ENCODE measurements at places on chromosomes 2 and 18.

GRCh38 chr2:62163106-62163831 lies 32.6 kb upstream of the B3GNT2 start:
- no peak for DNase-seq

DNA sequence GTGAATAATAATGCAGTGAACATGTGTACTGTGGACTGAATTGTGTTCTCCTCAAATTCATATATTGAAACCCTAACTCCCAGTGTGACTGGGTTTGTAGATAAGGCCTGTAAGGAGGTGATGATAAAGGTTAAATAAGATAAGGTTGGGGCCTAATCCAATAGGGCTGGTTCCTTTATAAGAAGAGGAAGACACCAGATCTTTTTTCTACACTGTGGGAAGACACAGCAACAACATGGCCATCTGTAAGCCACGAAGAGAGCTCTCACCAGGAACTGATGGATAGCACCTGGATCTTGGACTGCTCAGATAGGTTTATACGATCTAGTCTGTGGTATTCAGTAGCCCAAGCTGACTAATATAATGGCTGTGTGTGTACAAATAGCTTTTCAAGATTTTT lies 66.8 kb downstream of the BMPR2 start:
- DNase-seq: no peak

DNA sequence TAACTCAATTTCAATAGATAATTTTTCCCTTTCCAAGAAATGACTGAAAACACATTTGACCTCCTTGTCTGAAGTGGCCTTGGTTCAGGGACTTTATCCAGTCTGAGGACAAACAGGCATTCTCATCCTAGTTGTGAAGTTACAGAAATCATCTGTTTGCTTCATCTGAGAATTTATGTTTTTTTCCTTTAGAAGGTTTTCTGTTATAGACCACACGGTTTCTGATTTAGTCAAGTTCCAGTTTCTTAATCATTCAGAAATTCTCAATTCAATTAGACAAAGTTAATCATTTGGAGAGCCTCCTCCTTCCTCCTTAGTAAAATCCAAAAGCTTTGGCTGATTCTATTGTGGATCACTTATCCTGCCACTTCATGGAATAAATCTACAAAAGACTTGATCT lies 60.9 kb downstream of the ICOS start:
- no peak for DNase-seq

DNA sequence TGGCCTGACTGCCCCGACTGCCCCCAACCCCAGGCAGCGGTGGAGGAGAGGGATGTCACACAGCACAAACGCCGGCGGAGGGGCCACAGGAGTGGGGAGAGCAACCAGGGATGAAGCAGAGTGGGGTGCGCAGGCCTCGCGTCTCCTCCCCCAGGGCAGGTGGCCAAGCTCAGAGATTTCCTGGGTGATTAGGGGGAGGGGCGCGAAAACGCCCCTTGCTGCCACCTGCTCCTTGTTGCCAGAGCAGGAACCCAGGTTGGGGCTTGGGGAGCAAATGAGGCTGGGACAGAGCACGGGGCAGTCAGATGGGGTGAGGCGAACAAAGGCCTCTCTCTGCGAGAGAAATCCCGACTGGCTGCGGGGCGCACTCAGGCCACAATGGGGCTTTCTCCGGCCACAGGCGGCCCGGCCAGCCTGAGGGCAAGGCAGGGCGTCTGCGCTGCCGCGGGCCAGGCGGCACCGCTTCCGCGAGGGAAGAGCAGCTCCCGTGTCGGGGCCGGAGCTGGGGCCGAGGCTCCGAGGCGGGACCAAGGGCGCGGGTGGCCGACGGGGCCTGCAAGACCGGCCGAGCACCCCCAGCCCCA lies 11.5 kb downstream of the TEX44 start:
- DNase-seq: no peak

- no peak for DNase-seq
Measured at GRCh38 chr2:207662203-207662602, 37.0 kb upstream of the METTL21A start.

- no peak for DNase-seq
Measured at GRCh38 chr2:155633060-155633839, 699.3 kb downstream of the NR4A2 start.

DNA sequence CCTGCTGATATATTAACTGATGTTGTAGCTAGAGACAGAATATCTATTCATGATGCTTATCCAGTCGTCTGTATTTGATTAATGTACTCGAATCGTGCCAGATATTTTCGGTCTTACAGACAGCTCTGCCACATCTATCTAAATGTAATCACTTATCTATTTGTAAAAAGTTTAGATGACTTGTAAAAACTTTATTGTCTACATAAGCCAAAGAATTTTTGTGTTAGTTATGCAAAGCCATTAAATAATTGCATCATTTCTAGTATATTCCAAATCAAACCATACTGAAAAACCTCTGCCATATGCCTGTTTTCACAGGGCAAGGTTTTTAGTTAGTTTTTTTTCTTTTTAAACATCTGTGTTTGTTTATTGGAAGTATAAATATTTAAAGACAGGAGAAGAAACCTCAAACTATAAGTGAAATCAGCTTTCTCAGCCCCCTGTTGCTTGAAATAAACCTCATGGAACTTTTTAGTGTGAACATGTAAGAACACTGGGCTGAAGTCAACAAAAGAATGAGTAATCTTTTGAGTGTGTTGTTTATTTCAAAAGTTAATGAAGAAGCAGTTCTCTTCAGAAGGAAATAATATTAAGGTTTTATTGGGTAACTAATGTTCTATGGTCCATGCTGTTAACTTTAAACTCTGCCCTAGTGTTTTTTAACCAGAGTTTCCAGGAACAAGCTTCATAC lies 657.6 kb upstream of the SYT4 start:
- DNase-seq: no peak

DNA sequence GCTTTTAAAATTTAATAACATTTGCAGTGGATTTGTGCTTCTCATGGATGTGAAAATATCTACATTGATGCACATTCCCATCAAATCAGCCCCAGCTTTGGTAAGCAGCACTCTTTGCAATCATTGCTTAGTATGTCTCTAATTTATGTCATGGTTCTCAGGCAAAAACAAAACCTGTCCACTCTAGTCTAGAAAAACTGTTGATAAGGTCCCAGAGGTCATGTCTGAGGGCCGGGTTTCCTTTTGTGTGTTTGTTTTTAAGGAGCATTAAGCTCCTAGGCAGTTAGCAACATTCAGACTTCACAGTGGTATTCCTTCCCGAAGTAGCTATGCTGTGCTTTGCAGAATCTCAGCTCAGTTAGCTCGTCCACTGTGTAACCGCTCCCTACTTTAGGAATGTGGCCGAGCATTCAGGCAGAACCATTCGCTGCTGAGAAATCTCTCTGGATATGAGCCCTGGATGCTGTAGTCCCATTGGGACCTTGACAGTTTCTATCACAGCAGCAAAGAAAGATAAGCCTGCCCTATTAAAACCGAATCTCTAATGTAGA lies 4.0 kb downstream of the DIPK1C start:
- no peak for DNase-seq

GRCh38 chr2:144554492-144555210 lies 34.7 kb upstream of the ZEB2 start:
- DNase-seq: no peak

DNA sequence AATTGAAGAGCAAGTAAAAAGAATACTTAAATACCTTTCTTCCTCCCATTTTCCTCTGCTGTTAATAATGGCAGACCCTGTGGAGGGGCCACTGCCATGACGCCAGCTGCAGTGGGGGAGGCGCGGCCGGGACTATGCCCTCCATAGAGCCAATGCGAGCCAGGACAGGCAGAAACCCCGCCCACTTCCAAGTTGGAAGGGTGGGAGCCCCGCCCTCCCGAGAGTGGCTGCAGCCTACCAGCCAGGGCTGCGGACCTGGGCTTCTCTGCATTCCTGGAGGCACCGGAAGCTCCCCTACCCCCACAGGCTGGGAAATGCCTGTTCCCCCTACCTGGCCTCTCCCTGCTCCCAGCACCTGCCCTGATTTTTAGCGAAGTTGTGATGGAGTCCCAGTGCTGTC lies 439.4 kb upstream of the CDH19 start:
- no peak for DNase-seq

DNA sequence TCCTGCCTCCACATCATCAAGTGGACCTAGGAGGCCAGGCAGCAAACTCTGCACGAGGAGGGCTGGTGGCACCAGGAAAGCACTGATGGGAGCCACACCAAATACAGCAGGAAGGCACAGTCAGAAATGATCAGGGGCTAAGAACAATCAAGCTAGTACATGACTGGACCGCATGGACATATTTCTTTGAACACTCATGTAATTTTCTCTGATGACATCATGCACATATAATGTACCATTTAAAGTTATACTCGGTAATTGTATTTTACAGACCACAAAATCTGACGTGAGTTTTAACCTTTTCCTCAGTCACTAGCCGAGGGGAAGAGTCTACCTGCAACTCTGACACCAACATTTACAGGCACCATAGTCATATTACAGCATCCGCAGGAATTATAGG lies 76.7 kb downstream of the XDH start:
- DNase-seq: no peak

DNA sequence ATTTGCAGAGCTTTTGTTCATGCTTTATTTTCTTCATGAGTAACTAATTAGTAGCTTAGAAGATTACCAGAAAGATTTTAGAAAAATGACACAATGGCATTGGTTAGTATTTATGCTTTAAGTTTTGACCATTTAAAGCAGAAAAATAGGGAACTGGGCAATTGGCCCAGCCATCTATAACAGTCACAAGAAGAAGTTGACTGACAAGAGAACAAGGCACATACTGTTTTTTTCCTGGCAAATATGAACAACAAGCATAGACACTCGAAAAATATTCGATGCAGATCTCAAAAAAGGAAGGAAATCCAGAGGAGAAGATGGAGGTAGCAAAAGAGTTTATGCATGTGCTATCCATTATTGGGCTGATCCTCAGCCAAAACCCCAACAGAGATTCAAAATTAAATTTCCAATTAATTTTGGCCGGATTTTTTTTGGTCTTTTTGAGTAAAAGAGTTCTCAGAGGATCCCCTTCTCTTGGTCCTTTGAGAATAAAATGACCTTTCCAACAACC lies 200.8 kb upstream of the SLC35G4 start:
- no peak for DNase-seq

DNA sequence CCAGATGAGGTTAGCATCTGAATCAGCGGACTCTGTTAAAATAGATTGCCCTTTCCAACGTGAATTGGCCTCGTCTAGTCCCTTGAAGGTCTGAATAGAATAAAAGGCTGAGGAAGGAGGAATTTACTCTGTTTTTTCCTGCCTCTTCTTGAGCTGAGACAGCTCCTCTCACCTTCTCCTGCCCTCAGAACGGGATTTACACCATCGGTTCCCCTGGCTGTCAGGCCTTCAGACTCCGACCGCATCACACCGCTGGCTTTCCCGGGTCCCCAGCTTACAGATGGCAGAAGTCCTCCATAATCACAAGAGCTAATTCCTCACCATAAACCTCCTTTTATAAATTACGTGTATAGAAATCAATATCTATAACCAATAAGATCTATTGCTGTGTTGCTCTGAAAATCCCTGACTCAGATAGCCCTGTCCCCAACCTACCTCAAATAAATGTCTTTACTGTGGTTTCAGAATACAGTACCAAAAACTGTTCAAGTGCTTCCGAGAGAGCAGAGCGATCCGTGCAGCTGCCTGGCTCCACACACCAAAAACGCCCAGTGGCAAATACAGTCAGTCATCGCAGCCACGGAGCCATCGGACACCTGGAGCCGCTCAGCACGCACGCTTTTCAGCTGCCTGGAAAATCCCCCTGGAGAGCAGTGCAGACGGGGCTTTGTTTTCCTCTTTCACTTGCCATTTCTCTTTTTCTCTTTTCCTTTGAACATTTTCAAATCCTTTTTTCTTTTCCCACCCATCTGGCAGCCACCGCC lies 196.9 kb downstream of the NRP2 start:
- no peak for DNase-seq

DNA sequence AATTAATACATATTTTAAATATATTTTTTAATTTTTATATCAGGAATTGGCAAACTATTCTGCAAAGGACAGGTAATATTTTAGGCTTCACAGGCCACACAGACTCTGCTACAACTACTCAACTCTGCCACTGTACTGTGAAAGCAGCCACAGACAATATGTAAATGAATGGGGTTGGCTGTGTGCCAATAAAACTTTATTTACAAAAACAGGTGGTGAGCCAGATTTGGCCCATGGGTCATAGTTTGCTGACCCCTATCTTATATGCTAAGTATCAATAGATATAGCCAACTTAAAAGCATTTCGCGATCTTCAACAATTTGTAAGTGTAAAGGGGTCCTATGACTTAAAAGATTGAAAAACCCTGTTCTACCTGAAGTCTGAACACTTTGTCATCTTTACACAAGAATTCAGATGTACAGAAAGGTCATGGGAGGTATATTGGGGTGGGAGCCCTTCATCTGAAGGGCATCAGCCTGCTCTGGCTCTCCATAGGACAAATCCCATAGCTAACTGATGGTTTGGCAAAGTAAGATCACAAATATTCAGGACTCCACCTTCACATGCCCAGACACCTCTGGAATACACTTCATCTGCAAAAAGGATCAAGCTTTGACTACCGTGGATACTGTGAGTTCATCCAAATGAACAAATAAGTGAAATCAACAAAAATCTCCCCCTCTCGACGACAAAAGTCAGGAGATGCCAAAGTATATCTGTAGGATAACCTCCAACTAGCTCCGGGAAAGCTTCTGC lies 65.9 kb downstream of the C1D start:
- no peak for DNase-seq

DNA sequence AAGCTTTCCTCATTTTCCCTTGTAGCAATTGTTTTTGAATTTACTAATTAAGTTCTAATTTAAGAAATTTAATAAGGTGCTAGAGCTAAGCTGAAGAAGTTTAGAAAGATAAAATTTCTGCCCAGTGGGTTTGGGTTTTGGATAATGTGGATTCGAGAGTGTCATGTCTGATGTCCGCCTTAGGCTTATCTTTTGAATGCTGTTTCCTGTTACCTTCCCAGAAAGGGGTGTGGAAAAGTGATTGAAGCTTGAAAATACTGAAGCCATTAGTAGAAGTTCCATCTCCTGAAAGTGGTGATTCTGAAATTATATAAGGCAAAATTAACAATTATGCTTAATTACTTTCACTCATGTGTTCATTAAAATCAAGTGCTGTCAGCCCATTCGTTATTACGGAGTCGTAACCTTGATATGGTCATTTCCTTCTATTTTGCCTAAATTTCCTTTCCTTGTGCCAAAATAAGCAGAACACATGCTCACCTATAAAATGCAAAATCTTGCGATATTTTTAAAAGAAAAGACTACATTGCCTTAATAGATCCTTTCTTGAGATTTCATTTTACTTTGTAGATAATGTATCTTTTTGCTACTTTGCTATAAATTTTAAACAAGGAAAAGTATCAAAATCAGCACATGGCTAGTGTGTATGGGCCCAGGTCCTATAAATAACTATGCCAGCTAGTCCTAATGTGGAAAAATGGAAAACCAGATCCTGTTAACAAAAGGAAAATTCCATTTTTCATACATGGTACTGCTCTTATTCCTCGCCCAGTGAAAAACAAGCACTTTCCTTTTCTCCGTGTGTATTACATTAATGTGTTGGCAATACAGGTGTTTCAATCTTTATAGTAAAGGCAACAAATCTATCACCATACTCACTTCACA lies 97.3 kb downstream of the ICOS start:
- DNase-seq: no peak

Data from activated T-cell treated with anti-CD3 and anti-CD28 coated beads for 1 hour (primary cell).